Brain (organoid and tissue), 16 donors: ENCODE measurements at places on chromosomes 13 and 19.
A peak's percentile ranks its signal among the peaks of the same experiment; 100 is the strongest.

- DNase-seq: no peak
Measured at GRCh38 chr19:5356428-5356827, 15.8 kb upstream of the PTPRS start.

DNA sequence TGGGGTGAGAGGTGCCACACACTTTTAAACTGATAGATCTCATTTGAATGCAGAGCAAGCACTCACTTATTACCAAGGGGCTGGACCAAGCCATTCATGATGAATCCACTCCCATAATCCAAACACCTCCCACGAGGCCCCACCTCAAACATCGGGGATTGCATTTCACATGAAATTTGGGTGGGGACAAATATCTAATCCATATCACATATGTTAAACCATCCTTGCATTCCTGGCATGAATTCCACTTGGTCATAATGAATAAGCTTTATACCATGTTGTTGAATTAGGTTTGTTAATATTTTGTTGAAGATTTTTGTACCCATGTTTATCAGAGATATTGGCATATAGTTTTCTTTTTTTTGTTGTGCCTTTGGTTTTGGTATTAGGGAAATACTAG lies 1198.7 kb upstream of the ATXN8OS start:
- no peak for DNase-seq

DNA sequence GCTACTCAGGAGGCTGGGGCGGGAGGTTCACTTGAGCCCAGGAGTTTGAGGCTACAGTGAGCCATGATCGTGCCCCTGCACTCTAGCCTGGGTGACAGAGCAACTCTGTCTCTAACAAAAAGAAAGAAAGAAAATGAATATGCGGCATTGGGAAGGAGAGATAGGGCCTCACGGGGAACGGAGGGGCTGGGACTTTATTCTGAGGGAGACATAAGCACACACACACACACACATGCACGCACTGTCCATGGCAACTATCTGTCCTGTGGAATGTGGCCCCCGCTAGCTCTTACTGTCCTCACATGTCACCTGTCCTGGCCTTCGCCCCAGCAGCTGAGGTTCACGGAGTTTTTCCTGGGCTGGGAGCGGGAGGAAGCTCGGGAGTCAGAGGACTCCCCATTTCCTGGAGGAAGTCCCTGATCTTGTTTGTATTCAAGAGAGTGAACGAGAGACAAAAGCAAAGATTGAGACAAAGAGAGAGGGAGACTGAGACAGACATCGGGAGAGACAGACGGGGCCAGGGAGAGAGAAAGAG lies 654 bp downstream of the STAP2 start:
- DNase-seq: no peak

- DNase-seq: no peak
Measured at GRCh38 chr19:48673436-48674100, 751 bp upstream of the NTN5 start.

GRCh38 chr13:88857256-88857655 lies 1186.1 kb downstream of the SLITRK5 start:
- peak; percentile 31 for DNase-seq

DNA sequence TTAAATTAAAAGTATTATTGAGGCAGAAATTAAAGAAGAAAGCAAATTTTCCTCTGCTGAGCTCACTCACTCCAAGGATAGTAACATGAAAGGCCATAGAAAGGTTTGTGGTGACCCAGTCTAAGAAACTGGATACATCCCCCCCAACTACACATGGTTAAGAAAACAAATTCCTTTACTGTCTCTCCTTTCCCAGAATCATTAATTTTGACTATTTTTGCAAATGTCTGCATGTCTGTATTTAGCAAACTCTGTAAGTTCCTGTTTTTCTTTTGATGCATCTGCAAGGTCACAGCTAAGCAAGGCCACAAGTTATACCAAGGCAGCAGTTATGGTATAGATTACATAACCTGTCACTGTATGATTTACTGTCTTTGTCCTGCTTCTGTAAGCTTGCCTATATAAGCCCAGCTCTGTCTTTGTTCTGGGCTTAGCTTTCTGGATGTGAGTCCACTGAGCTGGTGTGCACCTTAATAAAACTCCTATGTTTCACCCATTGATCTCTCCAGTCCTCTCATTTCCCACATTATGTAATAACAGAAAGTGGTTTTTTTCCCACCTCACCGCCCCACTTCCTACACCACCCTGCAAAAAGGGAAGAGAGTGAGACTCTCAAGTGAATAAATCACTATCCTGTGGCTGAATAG lies 8.5 kb upstream of the ZNF83 start:
- no peak for DNase-seq

- peak; percentile 59 for DNase-seq
Measured at GRCh38 chr13:113758651-113759524, at the start of gene TMEM255B. Gene TMEM255B, plus strand, starts transcription at chr13:113759226. Its CDS starts 44 bp downstream, at chr13:113759270.

- no peak for DNase-seq
Measured at GRCh38 chr13:74645586-74645985, 511.4 kb upstream of the KLF12 start.

- DNase-seq: no peak
Measured at GRCh38 chr13:79402679-79403078, 3.4 kb downstream of the RBM26 start.

DNA sequence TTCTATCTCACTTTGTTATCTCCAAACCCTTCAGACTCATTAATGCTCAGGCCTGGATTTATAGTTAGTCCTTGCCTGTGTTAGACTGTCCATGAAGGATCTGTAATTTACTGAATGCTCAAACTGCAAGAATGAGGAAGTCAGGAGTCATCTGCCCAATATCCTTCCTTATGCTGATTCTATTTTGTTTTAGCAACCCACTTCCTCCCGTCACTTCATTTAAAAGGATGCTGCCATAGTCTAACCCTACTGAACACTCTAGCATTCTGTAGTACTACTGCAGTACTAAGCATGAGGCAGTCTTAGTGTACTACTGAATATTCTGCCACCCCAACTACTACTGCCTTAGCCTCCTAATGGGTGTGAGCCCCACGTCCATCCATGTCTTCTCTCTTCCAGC lies 1.5 kb downstream of the FCAR start:
- no peak for DNase-seq

DNA sequence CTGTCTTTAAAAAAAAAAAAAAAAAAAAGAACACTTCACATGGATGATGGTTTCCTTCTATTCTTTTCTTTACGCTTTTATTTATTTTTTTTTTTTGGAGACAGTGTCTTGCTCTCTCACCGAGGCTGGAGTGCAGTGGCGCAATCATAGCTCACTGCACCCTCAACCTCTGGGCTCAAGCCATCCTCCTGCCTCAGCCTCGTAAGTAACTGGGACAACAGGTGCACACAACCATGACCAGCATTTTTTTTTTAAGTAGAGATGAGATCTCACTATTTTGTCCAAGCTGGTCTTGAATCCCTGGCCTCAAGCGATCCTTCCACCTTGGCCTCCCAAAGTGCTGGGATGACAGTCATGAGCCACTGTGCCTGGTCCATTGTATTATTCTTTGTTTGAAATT lies 24.3 kb downstream of the ANKRD27 start:
- DNase-seq: no peak

DNA sequence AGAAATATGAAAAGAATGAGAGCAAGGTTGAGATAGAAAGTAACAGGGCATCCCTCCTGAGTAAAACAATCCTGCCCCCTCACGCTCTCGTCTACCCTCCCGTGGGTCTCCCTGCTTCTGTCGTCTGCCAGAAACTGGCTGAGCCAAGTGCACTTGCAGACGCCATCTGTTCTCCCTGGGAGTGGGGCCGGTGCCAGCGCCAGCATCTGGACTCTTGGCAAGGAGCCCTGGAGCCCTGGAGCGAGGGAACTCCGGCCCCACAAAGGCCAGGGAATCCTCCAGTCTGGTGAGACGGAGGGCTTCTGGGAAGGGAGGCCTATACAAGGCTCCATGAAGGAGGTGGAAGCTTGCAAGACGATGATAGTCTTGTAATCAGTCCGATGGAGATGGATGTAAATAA lies 2.3 kb upstream of the TMEM91 start:
- DNase-seq: peak; percentile 98

DNA sequence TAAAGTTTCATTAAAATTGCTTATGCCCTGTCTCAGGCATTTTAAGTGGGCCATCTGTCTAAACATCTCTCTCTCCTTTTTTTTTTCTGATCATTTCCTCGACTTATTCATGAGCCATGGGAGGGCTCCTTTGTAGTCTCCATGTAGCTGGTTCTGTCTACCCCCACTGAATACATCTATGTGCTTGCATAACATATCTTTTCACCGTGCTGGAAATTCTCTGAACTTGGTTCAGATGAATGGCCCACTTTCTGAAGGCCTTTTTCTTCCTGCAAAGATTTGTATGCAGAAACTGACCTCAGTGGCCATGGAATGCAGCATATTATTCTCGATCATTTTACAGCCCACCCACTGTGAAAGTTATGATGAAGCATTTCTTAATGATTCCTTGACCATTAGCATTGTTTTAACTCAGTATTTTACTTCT lies 225.3 kb downstream of the GGACT start:
- DNase-seq: no peak

GRCh38 chr13:99516153-99516929 lies 15.1 kb downstream of the TM9SF2 start:
- no peak for DNase-seq

DNA sequence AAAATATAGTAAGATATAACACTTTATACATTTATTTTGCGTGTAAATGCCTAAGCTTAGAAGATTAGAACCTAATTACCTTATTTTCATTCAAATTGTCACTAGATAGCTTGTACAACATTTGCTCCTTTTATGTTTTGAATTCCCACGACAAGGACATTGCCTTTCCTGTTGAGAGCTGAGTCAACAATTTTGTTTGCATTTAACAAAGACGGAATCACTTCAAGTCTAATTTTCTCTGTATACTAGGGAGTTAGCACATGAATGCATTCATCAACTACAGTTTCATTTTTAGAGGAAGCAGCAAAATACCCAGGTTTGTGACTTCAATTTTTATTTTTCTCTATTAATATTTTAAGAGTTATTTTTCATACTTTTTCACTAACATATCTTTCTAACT lies 48.7 kb upstream of the PCCA start:
- no peak for DNase-seq

DNA sequence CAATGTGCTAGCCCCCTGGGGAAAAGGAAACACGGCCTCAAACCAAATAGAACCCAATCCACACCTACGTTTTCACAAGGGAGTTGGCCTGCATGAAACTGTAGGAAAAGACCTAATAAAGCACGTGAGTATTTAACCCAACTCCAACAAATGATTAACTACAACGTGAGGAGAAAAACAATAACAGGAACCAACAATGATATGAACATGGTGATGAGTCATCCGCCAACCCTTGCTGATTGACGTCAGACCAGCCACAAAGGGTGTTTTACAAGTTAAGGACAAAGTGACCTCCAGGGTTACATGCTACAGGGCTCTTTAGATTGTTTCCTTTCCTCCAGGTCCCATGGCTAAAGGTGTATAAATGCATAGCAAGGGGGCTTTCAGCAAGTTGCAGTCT lies 460.5 kb downstream of the COG6 start:
- DNase-seq: no peak

- peak; percentile 80 for DNase-seq
Measured at GRCh38 chr19:57171551-57172081, 4.3 kb upstream of the DUXA start.

GRCh38 chr13:99501848-99502301 lies 603 bp downstream of the TM9SF2 start:
- peak; percentile 12 for DNase-seq

- DNase-seq: no peak
Measured at GRCh38 chr13:53560556-53560955, 531.9 kb downstream of the OLFM4 start.

- no peak for DNase-seq
Measured at GRCh38 chr19:32829345-32829896, 40.1 kb downstream of the SLC7A9 start.

GRCh38 chr19:1256646-1257474 lies 8.5 kb downstream of the MIDN start:
- DNase-seq: no peak

GRCh38 chr13:26989957-26990713 lies 181.5 kb downstream of the USP12 start:
- DNase-seq: no peak

- DNase-seq: no peak
Measured at GRCh38 chr13:34867590-34867989, 74.5 kb upstream of the NBEA start.
